NCI-H1436 treated with DMSO at 0.1 percent for 48 hours (cell line): ENCODE measurements at places on chromosomes 11 and 22.

GRCh38 chr11:33388793-33389525 is 131.8 kb downstream of the HIPK3 start:
- DNase-seq, result no peak

DNA sequence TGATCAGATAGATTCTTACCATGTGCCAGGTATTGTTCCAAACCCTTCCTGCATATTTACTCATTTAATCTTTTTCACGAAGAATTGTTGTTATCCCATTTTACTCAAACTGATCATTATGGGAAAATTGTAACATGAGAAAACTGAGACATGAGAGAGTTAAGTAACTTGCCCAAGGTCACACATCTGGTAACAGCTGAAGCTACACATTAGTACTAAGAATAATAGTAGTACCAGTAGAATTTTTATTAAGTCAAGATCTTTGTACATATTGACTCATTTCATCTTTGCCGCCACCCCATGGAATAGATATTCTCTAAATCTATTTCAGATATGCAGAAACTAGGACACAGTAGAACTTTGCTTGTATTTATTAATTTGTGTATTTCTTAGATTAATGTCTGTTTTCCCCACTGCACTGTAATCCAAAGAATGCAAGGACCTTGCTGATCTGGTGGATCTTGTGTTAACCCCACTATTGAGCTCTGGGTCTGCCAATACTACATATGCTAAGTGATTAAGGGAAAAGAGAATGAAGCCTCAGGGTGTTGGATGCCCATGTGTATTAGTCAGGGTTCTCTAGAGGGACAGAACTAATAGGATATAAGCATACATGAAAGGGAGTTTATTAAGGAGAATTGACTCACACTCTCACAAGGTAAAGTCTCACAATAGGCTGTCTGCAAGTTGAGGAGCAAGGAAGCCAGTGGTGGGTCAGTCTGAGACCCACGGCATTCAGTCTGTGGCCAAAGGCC is 72.8 kb downstream of the PARVA start:
- no peak for DNase-seq

DNA sequence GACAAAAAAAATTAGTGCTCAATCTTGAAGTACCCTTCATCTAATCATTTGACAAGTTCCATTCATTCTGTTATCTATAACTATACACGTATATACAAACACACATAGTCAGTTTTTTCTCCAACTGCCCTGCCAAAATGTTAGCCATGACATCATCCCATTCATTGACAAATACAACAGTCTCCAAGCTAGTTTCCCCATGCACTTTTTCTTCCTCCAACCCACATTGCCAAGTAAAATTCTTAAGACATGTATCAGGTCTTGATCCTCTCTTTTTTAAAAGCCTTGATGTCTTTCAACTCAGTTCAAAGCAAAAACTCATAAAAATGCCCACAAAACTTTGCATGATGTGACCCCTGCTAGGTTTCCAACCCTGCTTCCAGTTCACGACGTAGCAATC is 58.1 kb downstream of the DDI1 start:
- DNase-seq, result no peak

GRCh38 chr11:45511566-45511965 is 153.9 kb downstream of the CHST1 start:
- no peak for DNase-seq
